ENCODE measurements at places on chromosomes 2 and 18. TPM values are rescaled to one million over a fixed set of nuclear protein-coding genes. Genes with fewer than 3 reads are reported as not detected.

DNA sequence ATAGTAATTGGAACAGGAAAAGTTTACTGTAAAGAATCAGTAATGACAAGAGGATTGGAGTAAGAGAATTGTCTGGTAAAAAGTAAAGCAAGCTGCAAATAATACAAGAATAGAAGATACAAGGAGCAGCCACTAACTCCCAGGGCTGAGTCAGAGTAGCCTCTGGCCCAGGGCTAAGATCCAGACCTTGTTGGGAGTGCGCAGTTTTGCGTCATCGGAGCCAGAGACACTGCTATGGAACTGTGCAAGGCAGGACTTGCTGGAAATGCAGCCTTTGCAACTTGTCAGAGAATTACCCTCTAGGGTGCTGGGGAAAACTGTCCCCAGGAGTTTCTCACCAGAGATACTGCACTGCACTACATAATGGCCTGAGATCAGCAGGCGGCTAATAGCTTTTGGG is 135.2 kb downstream of the NYAP2 start:
- no peaks in the 10 kb centered on the region for H3K36me3 ChIP-seq
- no peak for DNase-seq
- H3K27me3 ChIP-seq, result no peaks in the 10 kb centered on the region

GRCh38 chr2:131037398-131038257 is 55.6 kb downstream of the FAM168B start:
- H3K36me3 ChIP-seq, result no peaks in the 10 kb centered on the region
- no peak for DNase-seq
- no peak overlapping the region for H3K27ac ChIP-seq
- H3K27me3 ChIP-seq, result peaks cover 12% of the 10 kb centered on the region
- no peak overlapping the region for H3K4me3 ChIP-seq

GRCh38 chr18:75714766-75715165 is 287.3 kb upstream of the SMIM21 start:
- no peak overlapping the region for H3K27ac ChIP-seq
- no peaks in the 10 kb centered on the region for H3K27me3 ChIP-seq
- H3K36me3 ChIP-seq, result no peaks in the 10 kb centered on the region
- no peak for DNase-seq
- H3K4me3 ChIP-seq, result no peak overlapping the region

DNA sequence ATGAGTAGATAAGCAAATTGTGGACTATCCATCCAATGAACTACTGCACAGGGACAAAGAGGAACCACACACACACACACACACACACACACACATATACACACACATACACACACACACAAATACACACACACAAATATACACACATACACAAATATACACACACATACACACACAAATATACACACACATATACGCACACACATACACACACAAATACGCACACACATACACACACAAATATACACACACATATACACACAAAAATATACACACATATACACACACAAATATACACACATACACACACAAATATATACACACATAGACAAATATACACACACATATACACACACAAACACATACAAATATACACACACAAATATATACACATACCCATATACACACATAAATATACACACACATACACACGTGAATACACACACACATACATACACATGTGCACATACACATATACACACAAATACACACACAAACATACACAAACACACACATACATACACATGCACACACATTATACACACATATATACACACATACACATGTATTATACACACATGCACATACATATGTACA is 19.8 kb upstream of the EFHD1 start:
- H3K27ac ChIP-seq, result no peak overlapping the region
- no peak overlapping the region for H3K4me3 ChIP-seq
- H3K36me3 ChIP-seq, result no peaks in the 10 kb centered on the region
- no peaks in the 10 kb centered on the region for H3K27me3 ChIP-seq
- no peak for DNase-seq

The DNAJC5G gene
- not detected for total RNA-seq
